ENCODE measurements at places on chromosomes 5 and 9.
A peak's percentile ranks its signal among the peaks of the same experiment; 100 is the strongest.

GRCh38 chr5:175548626-175549311 lies 70.4 kb downstream of the SFXN1 start:
- no peak for DNase-seq

GRCh38 chr5:43422143-43422542 lies 10.0 kb upstream of the CCL28 start:
- DNase-seq: no peak

- no peak for DNase-seq
Observed at GRCh38 chr9:101148344-101148743, 119.8 kb downstream of the PLPPR1 start.

DNA sequence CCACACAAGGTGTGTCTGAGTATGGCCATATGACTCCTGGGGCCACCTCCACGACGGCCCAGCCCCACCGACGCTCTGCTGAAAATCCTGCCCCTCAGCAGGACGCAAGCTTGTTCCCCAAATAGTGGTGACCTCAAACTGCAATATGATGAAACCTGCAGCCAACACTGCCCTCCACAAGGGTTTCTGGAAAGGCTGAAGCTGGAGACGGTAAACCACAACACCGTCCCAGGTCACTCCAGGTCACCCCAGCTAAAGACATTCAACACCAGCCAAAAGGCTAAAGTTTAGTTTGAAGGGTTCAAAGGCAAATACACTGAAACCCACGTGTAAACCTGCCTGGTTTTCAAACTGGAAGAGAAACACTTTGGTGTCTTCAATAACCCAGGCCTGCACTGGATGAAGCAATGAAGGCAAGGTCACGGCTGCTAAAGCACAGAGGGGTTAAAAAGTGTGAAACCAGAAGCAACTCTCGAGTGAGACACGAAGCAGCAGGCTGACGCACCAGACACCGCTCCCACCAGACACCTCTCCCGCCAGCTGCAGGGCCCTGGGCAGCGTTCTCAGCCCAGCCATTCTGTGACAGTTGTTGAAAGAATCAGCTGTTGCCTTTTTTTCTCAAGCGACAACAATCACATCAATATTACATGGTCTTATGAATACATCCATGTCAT lies 1.8 kb upstream of the LHX3 start:
- DNase-seq: no peak

DNA sequence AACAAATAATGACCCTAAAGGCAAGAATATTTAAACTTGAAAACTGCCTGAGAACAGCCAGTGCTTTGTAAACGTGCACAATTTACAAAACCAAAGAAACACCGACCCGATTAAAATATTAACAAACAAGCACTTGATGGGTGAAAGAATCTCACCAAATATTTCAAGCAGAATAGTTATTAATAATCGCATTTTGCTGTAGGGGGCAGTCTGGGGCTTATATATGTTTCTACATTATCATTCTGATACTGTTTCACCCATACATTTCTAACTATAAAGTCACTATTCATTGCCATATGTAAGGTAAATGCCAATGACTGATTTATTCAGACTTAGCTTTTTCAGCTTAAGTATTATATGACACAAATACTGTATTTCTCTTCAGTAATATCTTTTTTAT lies 37.7 kb downstream of the UBAP2 start:
- DNase-seq: peak; percentile 8

GRCh38 chr9:129170229-129170628 lies 7.8 kb downstream of the IER5L start:
- DNase-seq: peak; percentile 48

DNA sequence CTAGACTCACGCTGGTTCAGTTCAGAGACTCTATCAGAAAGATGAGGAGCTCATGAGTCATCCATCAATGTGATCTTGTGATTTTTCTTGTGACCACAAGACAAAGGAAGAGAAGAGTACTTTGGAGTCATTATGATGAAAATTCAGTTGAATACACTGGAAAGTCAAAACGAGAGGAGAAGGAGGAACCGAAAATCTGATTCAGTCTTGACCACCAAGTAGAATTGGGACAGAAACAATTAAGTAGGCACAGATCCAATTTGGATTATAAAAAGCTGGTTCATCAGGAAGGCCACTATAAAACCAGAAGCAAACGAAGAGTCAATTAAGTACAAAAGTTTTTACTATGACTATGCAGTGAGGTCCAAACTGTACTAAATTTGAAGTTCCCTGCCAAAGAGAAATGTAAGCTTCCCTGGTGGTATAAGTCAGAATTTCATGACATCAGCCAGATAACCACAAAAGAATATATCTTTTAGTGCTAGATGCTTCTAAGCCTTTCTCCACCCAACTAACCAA lies 90.9 kb downstream of the THBS4 start:
- peak; percentile 29 for DNase-seq

- no peak for DNase-seq
Observed at GRCh38 chr9:125996791-125997190, 249.6 kb downstream of the PBX3 start.

- DNase-seq: no peak
Observed at GRCh38 chr9:3281399-3281798, 244.4 kb downstream of the RFX3 start.

- DNase-seq: no peak
Observed at GRCh38 chr5:57007344-57007743, 55.4 kb upstream of the MIER3 start.

GRCh38 chr5:92633176-92633575 lies 947.8 kb downstream of the NR2F1-AS1 start:
- DNase-seq: no peak

DNA sequence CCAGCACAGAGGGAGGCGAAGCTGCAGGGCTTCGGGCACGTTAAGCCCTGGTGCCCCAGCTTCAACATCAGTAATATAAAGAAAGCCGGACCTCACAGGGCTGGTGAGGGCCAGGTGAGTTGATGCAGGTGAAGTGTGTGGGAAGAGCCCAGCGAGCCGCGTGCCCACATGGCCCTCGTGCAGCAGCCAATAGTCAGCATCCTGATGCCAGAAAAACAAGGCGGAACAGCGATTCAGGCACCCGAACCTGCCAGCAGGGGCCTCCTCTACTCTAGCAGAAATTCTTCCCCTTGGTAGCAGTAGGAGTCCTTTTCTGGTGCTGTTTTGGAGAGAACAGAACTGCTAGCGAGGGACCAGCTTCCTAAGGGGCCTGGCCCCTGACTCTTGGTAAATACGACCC lies 7.8 kb downstream of the MED10 start:
- DNase-seq: no peak

DNA sequence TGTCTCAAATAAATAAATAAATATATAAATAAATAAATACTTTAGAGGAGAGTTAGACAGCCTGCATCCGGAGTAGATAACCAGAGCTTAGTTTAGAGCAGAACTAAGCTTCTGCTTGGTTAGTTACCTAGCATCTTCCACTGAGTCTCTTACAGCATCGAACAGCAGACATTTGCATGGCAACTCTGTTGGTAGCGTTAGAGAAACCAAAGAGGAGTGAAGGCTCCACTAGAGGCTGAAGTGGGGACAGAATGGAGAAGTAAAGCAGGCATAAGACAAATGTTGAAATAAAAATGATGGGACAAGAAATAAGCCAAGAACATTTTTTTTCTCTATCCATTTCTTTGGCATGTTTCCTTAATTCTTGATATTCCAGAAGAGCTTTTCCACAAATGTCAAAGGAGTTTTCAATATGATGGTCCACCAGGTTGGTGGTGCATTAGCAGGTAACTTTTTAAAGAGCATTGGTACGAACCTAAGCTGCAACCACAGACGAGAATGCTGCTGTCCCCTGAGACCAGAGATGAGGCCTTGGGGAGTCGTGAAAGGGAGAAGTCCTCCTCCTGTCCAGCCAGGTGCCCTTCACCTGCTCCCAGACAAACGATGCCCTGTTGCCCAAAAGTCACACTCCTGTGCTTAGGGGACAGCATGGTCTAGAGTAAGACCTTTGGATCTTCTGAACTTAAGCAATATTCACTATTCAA lies 438.3 kb downstream of the DIRAS2 start:
- DNase-seq: no peak

DNA sequence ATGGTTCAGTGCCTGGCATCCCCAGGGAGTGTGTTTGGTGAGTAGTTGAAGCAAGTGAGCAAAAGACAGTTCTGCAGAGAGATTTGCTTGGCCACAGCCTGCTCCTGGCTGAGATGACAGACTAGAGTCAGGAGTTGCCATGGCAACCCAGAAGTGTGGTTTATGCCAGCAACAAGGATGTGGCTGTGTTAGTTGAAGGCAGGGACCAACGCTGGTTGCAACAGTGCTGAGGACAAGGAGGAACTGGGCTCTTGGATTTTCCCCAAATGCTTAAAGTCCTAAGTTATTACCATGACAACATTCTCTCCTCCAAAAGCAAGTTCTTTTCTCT lies 2.7 kb downstream of the NXNL2 start:
- DNase-seq: no peak

DNA sequence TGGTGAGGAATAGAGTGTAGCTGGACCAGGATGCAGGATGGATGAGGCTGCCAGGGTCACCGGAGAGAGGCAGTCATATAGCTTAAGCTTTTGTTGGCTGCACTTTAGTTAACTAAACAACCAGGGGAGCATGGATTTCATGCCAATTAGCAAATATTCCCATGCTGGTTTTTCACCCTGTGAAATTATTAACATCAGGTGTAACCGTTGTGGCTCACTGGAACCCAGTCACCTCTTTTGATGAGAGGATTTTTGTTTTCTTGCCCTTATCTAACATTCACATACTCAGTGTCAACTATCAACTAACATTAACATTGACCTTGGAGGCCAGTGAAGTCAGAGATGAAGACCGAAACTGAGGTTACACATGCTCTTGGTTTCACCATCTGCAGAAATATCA lies 97.2 kb upstream of the BASP1 start:
- DNase-seq: no peak

DNA sequence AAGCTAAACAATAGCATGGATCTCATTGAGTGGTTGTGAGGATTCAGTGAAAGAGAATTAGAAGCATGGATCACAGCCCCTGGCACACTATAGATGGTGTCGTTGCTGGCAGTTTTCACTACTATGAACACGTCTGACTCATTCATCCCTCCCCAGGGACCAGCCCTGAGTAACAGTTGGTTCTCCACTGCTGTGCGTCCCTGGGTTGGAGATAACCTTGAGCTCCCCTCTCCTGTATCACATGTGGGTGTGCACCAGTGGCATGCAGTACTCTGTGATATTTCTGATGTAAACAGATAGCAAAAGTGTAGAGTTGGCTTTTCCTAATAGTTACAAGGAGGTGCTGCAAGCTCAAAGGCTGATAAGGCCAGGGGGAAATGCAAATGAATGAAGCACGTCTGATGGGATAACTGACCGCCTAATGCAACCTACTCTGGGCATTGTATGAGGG lies 8.8 kb upstream of the LCP2 start:
- no peak for DNase-seq

GRCh38 chr5:1220831-1221230 lies 4.3 kb upstream of the SLC6A18 start:
- no peak for DNase-seq

DNA sequence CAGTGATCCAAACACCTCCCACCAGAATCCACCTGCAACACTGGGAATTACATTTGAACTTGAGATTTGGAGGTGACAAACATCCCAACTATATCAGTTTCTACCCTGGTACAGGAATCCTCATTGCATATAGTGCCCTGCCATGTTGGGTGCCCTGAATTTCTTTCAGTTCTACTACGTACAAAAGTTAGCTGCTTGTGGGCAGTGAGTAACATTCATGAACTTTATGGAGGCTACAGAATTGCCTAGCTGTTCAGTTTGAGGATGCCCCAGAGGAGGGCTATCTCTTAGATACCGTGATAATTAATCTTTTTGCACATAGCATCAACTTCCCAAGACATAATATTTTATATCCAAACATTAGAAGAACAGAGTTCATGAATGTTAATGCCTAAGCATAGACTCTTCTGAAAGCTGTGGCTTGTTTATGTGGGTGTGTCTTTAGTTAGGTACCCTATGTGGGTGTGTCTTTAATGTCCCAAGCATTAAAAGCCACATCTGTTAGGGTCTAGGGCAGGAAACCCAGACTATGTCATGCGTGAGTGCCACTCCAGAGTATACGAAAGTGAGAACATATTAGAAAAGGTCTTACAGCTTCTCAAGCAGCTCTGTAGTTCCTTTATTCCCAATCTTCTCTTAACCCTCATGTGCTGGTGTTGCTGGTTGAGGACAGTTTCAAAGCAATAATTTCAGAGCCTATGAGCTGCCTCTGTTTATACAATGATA lies 47.0 kb upstream of the CHD1 start:
- DNase-seq: no peak

GRCh38 chr5:87399720-87400119 lies 13.0 kb downstream of the CCNH start:
- DNase-seq: no peak

GRCh38 chr5:67358186-67358585 lies 161.6 kb upstream of the CD180 start:
- DNase-seq: no peak

DNA sequence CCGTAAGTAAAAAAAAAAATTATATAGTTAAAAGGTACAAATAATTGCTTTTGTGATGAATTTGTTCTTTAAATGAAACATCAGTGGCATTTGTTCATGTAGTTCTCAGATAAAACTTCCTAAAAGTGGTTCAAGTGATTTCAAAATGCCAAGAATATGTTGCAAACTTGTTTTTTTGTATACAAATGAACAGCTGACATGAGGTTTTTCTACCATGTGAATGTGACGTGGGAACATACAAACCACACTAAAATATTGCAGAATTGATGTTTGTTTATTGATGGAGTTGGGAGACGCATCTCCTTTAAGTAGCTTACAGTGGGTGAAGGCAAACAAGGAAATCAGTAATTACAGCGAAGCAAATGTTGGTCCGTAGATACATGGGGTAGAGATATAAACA lies 16.9 kb downstream of the BASP1 start:
- no peak for DNase-seq

DNA sequence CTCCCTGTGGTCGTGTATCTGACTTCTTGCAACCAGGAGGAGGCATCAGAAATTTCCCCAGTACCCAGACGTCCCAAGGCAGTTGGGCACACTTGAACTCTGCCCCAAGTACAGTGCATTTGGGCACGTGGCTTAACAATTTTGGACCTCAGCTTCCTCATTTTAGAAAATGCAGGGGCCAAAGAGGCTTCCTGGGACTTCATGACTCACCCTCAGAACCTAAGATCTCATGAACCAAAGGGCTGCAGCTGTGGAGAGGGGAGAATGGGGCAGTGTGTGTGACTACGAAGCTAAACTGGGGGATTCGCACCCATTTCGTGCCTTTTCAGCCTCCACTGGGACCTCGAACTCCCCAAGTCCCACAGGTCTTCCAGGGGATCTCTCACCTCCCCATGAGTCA lies 59.2 kb downstream of the SYK start:
- no peak for DNase-seq

DNA sequence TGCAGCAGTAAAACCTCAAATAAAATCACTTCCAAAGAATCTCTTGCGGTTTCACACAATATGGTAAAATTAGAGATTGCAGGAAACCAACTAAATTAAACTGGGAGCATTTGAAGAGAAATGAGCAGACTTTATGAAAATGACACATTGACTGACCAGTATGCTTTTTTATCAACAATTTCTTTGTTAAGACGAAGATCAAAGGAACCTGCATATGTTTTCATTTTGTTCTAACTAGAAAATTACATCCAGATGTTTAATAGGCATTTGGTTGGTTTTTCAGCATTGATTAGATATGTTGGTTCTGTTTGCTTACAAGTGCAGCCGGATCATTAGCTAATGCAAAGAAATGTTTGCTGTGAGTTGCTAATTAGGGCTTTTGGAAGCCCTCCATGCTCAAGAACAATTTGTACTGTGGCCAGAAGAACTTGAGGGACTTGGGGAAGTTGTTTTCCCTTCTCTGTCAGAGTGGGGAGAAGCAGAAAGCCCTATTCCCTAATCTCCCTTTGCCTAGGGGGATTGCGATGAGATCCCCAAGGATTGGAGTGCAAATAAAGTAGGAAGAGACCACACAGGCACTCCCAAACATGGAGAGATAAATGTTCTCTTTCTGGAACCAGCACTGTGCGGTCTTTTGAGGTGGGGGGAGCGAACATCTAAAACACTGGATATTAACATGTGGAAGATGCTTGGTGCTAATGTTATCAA lies 4.5 kb upstream of the TLE1 start:
- no peak for DNase-seq
